Head of caudate nucleus (tissue), 42 donors: ENCODE measurements at places on chromosomes 16 and 17.

DNA sequence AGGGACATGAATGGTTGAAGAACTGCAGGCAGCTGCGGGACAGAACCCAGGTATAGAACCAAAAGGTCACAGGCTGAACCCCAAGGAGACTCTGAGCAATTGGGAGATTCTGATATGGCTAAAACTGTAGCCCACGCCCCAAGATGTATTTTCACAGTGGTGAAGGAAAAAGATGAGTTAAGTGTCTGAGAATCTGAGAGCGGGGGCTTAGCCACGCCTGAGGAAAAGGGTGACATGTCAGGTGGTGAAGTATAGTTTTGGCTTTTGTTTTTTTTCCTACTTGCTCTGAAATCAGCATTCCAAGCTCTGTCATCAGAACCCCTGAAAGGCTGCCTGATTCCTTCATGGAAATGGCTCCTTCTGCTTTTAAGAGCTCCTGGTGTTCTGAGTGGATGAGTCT is 73.3 kb downstream of the AKAP1 start:
- DNase-seq: no peak

- no peak for DNase-seq
Observed at GRCh38 chr17:5210614-5211252, 19.1 kb upstream of the ZNF594 start.

GRCh38 chr16:68272507-68273209 is 8.3 kb downstream of the SLC7A6 start:
- DNase-seq: no peak

GRCh38 chr17:56867948-56868376 is 34.0 kb downstream of the DGKE start:
- no peak for DNase-seq

- DNase-seq: no peak
Observed at GRCh38 chr16:81190667-81191066, 47.8 kb upstream of the BCO1 start.

DNA sequence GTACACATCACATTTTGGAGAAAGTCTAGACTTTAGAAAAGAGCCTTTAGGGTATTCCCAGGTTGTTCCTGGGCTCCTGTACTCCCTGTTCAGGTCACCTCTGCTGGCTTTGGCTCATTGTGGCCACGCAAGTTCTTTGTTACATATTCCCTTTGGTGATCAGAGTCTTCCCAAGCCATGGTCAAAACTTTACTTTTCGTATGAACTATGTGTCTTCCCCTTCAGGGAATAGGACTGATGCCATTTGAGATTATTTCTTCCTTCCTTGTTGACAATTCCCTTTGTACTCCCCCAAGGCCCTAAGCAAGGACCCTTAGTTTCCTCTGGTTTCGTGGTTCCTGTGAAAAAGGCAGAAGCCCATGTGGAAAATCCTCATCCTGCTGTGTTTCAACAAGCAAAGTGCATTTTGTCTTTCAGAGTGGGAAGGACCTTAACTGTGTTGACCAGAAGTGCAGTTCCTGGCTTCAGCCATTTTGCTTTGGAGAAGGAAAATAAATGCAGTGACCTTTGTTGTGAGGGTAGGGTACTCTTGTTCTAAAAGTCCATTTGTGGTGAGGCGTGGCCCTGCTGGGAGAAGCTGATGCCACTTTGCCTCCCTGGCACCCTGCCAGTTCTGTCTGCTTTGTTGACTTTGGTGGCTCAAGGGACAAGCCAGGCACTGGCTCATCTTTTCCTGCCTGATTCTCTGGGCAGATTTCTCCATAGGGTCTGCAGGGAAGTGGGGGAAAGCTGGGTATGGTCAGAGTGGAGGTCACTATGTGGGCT is 55.1 kb downstream of the ZNRF1 start:
- peak; percentile 78 for DNase-seq

DNA sequence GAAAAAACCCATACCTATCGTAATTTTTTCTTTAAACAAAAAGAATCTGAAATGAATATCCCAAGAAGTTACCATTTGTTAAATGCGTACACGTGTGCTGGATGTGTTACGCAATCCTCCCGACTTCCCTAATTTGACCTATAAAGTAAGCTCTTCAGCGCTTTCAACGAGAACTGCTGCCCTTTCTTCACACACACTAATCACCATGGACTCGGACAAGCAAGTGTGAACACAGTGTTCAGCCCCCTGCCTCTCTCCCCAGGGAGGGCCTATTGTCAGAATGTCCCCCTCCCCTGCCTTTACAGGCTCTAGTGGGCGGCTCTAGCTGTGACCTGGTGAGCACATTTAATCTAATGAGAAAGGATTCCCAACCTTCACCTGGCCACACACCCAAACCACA is 216.1 kb downstream of the CEP112 start:
- no peak for DNase-seq

DNA sequence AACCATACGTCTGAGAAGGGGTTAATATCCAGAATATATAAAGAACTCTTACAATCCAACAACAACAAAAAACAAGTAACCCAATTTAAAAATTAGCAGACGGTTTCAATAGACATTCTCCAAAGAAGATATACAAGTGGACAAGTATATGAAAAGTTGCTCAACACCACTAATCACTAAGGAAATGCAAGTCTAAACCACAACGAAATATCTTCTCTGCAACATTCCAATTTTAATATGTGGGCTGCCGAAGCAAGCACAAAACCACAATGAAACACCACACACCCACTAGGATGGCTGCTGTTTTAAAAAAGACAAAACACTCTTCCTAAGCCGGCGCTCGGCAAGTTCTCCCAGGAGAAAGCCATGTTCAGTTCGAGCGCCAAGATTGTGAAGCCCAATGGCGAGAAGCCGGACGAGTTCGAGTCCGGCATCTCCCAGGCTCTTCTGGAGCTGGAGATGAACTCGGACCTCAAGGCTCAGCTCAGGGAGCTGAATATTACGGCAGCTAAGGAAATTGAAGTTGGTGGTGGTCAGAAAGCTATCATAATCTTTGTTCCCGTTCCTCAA is 5.9 kb upstream of the SLC13A2 start:
- DNase-seq: no peak

GRCh38 chr16:11914210-11915113 is 1.3 kb downstream of the GSPT1 start:
- DNase-seq: no peak

DNA sequence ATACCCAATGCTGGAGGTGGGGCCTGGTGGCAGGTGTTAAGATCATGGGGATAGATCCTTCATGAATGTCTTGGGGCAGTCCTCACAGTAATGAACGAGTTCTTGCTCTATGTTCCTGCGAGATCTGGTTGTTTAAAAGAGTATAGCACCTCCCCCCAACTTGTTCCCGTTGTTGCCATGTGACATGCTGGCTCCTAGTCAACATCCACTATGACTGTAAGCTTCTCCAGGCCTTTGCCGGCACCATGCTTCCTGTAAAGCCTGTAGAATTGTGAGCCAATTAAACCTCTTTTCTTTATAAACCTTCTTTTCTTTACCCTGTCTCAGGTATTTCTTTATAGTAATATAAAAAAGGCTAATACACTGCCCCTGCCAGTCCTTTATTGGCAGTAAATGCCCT is 33.3 kb downstream of the RANBP10 start:
- no peak for DNase-seq

GRCh38 chr16:58563775-58564174 is 48.5 kb downstream of the SETD6 start:
- no peak for DNase-seq

GRCh38 chr17:42629411-42630009 is 20.0 kb downstream of the TUBG1 start:
- DNase-seq: no peak

DNA sequence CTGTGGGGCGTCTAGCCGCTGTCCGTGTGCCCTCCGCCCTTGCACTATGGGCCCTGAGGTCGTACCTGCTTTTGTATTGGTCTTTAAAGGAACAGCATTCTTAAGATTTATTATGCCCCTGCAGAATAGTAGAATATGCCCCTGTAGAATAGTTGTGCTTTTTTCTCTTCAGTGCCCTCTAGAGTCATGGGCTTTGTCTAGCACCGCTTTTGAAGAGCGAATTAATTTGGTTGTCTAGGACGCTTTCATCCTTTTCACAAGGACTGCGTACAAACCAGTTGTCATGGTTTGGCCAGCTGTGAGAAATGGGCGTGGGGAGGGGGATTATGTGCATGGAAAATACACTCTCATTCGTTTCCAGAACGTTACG is 621 bp downstream of the CEP95 start:
- DNase-seq: no peak
